ENCODE measurements at places on chromosomes 16 and 17.

GRCh38 chr16:88511906-88512305, 58.3 kb upstream of the ZC3H18 start:
- no peak for DNase-seq

GRCh38 chr16:87423429-87423828, 31.3 kb downstream of the MAP1LC3B start:
- DNase-seq, result no peak

GRCh38 chr16:60414613-60415012, 1621.6 kb downstream of the CDH8 start:
- DNase-seq, result no peak

DNA sequence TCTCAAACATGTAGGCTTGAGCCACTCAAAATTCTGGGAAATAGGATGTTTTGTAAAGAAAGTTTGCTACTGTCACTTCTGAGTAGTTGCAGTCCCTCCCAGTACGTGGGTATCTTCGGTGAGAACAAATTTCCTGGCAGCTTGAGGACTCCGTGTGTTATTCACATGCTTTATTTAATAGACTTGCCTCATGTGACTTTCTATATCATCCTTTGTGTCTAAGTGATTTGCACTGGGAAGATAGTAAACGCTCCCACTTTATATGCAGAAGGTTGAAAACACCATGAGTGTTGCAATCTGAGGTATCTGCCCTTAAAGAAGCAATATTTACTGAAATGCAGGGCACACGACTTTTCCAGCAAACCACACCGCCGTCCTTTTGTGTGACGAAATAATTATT, 643.7 kb downstream of the MAF start:
- no peak for DNase-seq

DNA sequence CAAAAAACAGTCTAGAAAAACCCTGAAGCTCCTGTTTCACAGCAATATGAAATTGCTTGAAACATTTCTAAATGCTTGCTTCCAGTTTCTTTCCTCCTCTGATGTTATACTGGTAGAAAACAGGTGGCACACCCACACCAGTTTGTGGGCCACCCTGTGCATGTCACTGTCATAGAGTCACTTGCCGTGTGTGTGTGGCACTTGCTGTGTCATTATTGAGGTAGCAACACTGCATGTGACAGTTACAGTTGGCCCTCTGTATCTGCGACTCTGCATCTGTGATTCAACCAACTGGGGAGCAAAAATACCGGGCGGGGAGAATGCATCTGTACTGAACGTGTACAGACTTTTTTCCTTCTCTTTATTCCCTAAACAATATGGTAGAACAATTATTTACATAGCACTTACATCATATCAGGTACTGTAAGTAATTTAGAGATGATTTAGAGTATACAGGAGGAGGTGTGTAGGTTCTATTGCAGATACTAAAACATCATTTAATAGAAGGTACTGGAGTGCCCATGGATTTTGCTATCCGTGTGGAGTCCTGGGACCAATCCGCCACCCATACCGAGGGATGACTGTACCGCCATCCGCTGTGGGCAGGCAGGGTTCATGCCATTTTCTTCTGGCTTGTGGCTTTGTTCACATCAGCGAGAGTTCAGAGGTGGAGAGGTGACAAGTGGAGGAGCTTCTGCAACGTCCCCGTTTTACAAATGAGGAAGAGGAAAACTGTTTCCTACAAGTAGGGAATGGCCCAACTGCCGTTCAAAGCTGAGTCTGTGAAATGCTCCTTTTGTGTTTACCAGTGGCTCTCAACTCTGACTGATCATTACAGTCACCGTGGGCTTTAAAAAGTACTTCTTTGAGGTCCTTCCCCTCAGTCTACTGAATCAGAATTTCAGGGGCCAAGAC, 373.7 kb downstream of the SNX29 start:
- DNase-seq, result no peak

DNA sequence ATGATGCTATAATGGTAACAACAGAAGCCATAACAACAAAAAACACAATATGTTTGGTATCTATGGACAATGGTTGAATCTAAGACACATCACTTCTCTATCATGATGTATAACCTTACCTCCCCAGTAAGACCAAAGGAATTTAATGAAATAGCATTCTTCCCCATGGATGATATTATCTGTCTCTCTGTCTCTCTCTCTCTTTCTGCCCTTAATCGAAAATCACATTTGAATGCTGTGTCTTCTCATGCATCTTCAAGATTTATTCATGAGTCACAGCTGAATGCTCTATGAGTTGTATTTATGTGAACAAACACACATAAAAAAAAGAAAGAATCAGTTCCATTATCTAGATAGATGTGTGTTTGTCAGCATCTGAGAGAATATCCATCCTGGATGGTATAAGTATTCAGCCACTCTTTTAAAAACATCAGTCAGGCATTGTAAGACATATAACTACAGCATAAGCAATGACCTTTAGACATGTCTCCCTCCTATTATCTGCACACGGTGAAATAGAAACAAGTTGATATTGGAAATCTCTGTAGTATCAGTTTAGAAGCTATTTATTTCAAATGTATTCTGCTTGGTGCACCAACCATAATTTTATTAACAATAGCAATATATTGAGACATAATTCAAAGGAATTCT, 433.3 kb downstream of the TOX3 start:
- no peak for DNase-seq

GRCh38 chr16:25256695-25257469, 763 bp downstream of the ZKSCAN2 start:
- no peak for DNase-seq

DNA sequence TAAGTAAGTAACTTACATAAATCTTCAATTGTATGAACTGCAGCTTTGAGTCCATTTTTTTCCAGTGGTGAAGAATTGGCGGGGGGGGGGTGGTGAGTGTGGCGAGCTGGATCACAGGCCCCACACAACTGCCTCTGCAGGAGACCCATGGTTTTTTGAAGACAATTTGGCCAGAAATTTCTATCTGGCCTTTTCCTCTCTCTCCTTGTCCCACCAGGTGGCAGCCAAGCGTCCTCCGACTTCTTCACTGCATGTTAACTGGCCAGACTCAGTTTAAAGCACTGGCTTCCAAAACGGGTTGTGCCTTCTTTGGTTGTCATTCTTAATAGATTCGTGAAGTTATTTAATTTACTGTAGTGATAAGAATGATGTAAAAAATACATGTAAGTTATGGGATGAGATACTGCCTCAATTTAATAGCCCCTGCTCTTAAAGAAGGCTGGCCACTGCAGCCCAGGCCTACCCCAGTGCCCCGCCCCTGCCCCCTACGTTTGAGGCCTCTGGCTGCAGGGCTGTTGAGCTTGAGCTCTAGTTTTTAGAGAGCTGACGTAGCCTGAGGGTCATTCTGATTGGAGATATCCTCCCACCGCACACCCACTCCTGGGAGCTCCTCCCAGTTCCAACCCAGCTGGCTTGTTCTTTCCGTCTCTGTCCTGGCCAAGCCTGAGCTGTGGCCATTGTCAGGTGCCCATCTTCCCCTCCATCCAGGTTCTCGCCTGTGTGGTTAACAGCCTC, 36.4 kb downstream of the AKAP1 start:
- no peak for DNase-seq

DNA sequence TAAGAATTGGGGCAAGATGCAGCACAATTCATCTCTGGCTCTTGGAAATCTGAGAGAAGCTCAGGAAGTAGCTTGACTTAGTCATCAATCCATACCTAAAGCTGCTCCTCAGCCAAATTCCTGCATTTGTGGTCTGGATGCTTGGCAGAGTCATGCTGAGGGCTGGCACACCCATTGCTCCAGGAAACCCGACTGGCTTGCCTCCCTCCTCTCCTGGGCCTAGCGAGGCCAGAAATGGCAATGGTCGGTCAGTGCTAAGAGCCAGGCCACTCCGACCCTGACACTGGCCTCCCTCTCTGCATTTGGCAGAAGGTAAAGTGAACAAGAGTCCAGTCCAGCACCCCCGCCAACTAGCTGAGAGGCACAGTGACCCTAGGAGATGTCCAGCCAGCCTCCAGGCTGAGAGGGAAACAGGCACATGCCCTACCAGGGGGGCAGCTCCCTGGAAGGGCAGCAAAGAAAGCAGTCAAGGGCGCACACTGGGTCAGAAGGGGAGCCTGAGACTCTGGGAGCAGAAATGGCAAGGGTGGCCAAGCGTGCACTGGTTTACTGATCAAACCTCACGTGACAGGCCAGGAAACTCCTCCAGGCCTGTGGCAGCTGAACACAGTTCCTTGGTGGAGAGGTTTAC, 10.0 kb downstream of the POLDIP2 start:
- no peak for DNase-seq
